ENCODE measurements at places on chromosomes 6 and 20. TPM values are rescaled to one million over a fixed set of nuclear protein-coding genes. Genes with fewer than 3 reads are reported as not detected.

Gene BMP6
- total RNA-seq, result not detected

Gene HLA-DRB5
- total RNA-seq, result not detected

- DNase-seq, result no peak
Measured at GRCh38 chr20:2390951-2391675, 10.4 kb downstream of the TGM6 start.

DNA sequence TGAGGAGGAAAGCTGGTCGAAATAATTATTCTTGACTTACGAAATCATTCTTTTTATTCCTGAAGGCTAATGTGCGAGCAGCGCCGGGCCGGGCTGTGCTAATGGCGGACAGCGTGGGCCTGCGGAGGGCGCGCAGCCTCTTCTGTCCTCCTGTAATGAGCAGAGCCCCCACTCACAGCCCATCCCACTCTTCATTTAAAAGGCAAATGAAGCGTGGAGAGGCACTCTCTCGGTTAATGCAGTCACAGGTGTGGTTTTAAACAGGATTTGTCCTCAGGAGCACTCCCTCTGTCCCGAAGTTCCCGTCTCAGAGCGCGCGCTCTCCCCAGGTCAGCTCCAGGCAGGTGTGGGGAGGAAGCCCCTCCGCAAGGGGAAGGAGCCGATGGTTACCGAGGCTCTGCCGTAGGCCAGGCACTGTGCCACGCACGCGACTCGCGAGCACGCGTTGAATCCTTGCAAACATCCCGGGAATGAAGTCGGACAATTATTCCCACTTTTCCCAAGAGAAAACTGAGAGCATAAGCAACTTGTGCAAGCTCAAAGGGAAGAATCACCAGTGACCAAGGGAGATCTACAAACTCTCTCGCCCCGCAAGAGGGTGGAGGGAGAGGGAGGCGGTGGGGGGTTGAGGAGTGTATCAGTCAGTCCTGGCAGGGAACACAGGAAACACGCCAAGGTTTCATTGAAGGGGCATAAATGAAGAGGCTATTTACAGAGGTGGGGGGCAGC lies 35.5 kb upstream of the ZFAND3 start:
- no peak for DNase-seq

DNA sequence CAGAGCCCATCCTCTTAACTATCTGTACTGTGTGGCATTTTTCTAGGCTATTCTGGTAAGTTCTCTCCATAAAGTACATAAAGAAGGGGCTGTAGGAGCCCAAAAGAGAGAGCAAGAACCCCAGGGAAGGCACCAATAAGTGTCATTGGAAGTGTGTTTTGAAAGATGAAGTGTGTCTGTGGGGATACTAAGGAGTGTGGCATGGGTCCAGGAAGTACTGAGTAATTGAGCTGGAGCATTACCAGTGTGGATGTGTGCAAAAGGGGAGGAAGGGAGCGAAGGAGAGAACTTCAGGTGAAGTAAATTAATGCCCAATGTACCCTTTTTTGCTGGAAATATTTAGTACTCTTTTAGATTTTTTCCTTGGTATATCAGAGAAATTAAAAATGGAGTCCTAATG lies 63.9 kb downstream of the KCNS1 start:
- peak; percentile 86 for DNase-seq

GRCh38 chr6:100171533-100172321 lies 177.7 kb upstream of the MCHR2 start:
- DNase-seq, result peak; percentile 91

DNA sequence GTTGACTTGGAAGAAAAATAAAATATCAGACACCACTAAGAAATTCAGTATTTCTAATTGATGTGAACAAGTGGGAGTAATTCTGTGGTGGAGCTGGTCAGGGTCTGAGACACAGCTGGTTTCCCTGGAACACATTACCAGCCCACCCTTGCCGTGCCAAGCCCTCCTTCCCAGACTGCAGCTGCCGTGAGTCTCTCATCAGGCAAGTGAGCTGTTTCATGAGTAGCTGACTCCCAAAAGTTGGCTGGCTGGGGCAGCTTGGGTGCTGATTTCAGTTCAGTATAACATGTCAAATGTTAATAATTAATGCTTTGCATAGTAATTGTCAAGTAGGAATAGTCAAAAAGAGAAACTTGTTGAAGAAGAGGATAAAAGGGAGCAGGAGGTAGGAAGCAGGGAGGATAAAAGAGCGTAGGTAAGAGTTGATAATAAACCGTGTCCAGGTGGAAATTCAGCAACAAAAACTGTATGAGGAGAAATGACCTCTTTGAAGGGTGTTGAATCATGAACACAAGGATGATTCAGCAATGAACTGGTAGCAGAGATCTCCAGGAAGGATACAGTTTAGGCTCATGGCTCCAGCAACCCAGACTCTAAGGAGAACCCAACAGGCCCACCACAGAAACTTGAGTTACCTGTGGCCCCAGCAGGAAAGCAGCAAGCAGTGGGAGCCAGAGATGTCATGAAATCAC lies 110.9 kb upstream of the SSTR4 start:
- DNase-seq, result peak; percentile 29

- no peak for DNase-seq
Measured at GRCh38 chr6:150627585-150628025, 27.9 kb downstream of the PLEKHG1 start.

GRCh38 chr6:22302838-22303237 lies 6.0 kb upstream of the PRL start:
- no peak for DNase-seq

DNA sequence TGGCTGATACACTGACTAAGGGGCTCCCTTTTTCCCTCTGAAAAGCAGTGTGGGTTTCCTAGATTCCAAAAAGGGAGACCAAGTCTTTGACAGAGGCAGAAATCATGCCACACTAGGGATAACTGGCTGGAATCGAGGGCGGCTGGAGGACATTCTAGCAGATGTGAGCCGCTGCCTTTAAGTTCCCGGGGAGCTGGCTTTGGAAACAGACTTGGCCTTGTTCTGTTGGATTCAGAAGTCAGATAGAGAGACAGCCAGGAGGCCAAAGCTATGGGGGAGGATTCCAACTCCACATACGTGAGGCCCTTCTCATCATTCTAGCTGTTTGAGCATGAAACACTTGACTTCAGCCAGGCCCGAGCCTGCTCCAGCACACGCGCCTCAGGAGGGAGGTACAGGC lies 109.9 kb upstream of the FOXC1 start:
- no peak for DNase-seq

DNA sequence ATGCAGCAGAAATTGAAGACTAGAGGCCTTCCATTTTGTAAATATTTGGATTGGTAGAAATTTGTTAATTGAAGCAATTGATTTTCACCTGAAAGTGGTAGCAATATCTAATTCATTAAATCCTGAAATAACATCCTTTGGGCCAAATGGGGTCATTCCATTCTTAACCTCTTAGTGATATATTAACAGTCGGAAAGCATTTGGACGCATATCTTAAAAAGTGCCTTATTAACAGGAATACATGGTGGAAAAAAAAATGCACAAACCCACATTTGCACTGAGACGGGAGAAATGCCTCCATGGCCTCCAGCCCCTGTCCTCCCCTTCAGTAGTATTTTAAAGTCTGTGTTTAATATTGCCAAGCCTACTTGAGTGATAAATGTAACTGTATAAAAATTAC lies 205.5 kb downstream of the TFAP2B start:
- no peak for DNase-seq

- DNase-seq, result peak; percentile 78
Measured at GRCh38 chr6:148146717-148147462, 195.7 kb upstream of the SASH1 start.

GRCh38 chr20:3135507-3136070 lies 24.1 kb downstream of the FASTKD5 start:
- peak; percentile 26 for DNase-seq

DNA sequence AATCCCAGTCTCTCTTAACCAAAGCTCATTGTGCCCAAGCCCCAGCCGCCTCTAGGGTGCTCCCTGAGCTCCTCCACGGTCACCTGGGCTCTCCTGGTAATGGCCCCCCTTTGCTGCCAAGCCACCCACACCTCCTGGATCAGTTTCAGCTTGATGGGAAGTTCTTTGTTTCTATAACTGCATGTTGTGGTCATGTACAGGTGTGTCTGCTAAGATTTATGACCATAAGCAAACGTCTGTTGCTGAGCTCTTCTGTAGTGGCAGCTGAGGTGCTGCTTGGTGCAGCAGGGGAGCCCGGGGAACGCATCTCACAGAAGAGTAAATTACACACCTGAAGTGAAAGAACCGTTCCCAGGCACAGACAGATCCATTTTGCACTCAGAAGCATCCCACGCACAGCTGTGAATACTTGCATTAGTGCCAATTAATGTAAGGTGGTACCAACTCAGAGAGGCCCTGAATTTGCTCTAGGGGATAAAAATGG lies 194.6 kb upstream of the ARID1B start:
- DNase-seq, result no peak

GRCh38 chr20:10621149-10621548 lies 52.6 kb downstream of the JAG1 start:
- no peak for DNase-seq

GRCh38 chr6:25465941-25466340 lies 186.1 kb upstream of the SCGN start:
- DNase-seq, result no peak

DNA sequence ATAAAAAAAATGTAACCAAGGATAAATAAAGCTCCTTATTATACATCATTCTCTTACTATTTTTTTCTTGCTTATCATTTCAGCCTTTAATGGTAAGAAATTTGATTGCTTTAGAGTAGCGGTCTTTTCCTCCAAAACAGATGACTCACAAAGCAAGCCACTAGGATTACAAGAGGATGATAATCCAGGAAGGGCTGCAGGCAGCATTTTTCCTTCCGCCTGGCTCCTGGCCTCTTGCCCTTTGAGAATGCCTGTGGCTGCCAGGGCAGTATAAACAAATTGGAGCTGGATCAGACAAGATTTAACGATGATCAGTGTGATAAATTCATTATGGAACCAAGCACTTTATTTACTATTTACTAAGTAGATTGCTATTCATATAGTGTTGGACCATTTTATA lies 9.7 kb upstream of the FBXL4 start:
- peak; percentile 89 for DNase-seq

Measured in M059J (cell line).